ENCODE measurements at places on chromosomes 1 and 21.

- no peak for DNase-seq
Observed at GRCh38 chr1:182426442-182427430, 23.2 kb upstream of the RGSL1 start.

DNA sequence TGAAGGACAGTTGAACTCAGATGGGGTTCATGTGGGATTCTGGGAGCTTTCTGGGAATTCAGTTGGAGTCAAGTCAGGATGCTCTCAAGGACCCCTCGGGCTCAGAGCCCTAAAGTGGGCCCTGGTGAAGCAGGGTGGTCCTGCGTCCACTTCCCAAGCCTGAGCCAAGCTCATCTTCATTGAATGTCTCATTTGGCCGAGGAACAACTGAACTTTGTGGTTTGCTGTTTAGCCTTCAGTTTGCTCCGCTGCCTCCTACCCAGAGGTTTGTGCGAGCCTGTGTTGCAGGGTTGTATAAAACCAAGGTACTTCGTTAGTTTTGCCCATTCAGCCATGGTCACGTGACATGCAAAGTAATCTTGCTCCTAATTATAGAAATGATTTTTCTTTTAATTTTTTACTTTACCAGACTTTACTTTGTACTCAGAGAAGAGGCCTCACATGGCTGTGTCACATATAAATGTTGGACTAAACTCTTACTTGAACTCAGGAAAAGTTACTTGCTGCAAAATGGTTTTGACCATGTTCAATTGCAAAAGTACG lies 49.7 kb downstream of the B3GALT5 start:
- DNase-seq = no peak

DNA sequence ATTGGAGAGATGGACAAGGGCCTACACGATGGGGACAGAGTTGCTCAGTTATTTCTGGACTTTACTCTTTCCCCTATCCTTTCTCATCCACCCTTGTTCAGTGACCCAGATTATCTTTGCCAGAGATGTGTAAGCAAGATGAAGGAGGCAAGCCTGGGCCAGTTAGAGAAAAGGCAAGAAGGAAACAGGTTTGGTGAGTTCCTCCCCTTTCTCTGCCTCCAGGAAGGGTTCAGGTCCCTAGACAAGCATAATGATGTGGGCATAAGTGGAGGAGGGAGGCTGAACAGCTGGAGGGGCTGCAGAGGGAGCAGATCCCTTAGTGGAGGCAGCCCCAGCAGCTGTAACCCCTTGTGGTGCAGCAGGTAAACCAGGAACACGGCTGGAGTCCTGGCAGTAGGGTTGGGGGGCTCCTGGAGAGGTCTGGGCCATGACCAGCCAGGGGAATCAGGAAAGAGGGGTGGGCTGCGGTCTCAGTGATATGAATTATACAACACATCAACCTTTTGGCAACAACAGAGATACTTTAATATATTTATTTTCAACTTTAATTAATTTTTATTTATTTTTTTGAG lies 9.2 kb upstream of the CDC42 start:
- DNase-seq = no peak

DNA sequence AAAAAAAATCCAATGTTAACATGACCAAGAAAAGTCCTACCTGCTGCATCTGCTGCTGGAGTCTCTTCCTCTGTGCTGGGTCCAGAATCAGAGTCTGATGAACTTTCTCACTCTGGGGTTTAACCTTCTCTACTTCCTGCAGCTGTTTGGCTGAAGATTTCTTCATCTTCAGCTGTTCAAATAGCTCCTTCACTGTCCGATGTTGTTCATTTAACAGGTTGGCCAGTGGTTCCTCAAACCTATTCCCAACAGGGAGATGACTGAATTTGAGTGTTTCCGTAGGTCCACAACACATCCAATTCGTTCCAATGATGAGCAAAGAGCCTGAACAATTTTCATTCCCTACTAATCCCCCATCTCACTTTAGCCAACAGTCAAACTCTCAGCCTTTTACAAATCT lies 79.4 kb downstream of the GON4L start:
- DNase-seq = no peak

- DNase-seq = peak; percentile 12
Observed at GRCh38 chr21:29499734-29500343, 201.1 kb downstream of the BACH1 start.

GRCh38 chr1:205791568-205792180 lies 16.4 kb upstream of the RAB29 start:
- DNase-seq = peak; percentile 81

GRCh38 chr21:46135782-46136395 lies 19.5 kb downstream of the FTCD start:
- no peak for DNase-seq
